ENCODE measurements at places on chromosomes 12 and 14.

DNA sequence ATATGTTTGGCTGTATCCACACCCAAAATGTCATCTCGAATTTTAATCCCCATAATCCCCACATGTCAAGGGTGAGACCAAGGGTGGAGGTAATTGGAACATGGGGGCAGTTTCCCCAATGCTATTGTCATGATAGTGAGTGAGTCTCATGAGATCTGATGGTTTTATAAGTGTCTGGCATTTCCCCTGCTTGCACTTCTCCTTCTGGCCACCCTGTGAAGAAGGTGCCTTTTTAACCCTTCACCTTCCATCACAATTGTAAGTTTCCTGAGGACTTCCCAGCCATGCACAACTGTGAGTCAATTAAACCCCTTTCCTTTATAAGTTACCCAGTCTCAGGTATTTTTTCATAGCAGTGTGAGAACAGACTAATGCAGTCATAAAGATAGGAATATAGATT is 216.7 kb upstream of the SSTR1 start:
- DNase-seq, result no peak

- no peak for DNase-seq
Observed at GRCh38 chr12:116933512-116934246, 22.9 kb downstream of the FBXW8 start.

- no peak for DNase-seq
Observed at GRCh38 chr14:76550534-76550933, 174.6 kb downstream of the ESRRB start.

DNA sequence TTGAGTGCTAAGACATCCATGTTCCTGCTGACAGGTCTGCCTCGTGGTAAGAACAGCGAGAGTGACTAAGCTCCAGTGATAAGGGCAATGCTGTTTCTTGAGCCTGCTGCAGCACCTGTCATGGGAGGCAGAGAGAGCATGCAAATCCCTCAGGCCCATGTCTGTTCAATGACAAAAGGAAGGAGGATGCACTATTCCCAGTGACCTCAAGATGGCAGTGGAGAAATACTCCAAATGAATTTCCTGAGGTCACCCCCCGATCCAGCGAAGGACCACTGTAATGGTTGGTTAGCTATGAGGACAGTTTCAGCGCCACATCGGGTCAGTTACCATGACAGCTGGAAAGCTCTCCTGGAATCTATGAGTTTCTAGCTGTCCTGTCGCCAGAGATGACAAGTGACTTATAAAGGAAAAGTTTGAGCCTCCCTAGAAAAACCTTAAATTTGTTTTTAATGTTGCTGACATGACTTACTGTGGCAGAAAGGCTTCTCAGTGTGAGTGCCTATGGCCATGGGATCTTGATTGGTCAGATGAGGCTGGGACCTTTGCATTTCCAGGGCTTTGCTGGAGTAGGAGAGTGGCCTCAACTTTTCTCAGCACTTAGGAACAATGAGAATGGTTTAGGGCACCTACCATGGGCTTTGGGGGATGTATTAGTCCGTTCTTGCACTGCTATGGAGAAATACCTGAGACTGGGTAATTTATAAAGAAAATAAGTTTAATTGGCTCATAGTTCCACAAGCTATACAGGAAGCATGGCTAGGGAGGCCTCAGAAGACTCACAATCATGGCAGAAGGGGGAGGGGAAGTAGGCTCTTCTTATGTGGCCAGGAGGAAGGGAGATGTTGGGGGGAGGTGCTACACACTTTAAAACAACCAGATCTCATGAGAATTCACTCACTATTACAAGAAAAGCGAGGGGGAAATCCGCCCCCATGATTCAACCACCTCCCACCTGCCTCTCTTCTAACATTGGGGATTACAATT is 88.0 kb upstream of the TMEM260 start:
- DNase-seq, result peak; percentile 5

- no peak for DNase-seq
Observed at GRCh38 chr12:121711361-121712189, 977 bp upstream of the TMEM120B start.

GRCh38 chr14:67192366-67192765 is 3.1 kb downstream of the GARIN2 start:
- DNase-seq, result no peak

- DNase-seq, result no peak
Observed at GRCh38 chr14:54947230-54947629, 44.6 kb upstream of the GCH1 start.

GRCh38 chr14:102351023-102351422 is 11.7 kb downstream of the CINP start:
- DNase-seq, result no peak

Measured in activated naive CD4-positive, alpha-beta T cell treated with Interleukin-2 at 50 U/mL for 16 hours (primary cell).